Epithelial cell of esophagus (primary cell): ENCODE measurements at places on chromosomes 5 and 9.

DNA sequence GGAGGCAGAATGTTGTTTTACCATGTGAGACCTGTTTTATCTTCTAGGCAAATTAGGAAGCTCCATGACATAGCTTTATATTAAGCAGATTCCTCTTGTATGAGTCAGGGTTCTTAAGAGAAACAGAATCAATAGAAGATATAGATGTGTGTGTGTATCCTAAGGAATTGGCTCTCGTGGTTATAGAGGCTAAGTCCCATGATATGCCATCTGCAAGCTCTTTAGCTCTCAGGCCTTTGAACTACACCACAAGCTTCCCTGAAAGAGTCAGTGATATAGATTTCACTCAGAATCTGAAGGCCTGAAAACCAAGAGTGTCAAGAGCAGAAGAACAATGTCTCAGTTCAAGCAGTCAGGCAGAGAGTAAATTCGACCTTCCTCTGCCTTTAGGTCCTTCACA lies 365.8 kb upstream of the ZNF608 start:
- DNase-seq, result peak; percentile 9

DNA sequence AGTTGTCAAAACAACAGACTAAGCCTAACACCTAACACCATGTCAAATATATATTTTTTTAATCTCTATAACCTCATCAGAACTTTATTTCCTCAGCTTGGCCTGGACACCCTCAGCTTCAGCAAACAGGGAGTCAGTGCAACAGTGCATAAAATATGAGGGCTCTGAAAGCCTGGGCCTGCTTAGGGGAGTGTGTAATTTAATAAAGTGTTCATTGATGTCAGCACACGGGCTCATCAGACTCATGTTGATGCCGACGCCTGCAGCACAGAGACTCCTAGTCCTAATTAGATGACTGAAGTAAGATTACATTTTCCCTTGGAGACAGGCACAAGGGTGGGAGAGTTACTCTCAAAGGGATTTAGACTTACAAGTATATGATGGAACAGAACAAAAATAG lies 37.8 kb downstream of the CDH10 start:
- no peak for DNase-seq

DNA sequence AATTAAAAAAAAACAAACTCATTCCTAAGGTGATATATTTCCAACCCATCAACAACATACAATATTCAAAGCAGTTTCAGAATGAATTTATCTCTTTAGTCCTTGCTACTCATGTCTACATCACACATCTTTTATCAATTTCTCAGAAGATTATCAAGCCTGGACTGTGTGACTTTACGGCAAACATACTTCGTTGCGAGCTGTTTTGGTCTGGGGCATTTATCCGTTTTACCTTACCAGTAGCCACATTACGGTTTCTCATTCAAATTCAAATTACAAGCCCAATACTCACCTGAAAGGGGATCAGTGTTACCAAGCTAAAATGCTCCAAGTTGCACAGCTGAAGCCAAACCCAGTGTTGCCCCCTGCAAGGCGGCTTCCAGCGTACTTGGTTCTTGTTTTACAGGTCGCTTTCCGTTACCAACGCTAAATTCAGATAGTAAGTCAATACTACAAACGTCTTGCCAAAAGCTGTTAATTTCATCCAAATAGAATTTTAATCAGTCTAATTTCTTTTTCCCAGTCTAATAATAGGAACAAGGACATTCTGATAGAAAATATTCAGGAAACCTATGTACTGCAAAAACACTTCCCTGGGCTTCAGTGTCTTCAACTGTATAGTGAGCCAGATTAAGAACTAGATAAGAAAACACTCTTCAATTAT lies 1.8 kb downstream of the HNRNPH1 start:
- no peak for DNase-seq

DNA sequence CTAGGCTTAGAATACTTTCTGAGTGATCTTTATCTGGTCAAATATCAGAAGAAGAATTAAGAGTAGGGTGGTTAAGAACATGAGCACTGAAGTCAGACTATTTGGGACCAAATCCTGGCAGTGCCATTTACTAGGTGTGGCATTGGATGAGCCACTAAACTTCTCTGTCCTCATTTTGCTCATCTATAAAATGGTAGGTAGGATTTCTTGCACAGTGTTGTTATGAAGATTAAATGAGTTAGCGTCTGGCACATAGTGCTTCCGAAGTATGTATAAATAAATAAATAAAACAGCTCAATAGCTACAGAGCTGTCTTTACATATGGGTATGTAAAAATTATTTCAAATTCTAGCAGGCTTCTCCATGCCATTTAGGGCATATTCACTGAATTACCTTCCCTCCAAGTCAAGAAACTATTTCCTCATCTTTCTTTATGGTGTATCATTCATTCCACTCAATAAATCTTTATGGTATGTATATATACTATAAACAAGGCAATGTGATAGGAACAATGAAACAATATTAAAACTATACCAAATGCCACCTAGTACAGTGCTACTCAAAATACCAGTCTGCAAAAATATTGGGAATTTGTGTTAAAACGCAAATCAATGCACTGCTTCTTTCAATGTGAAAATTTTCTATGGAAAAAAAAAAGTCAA lies 9.8 kb upstream of the PGGT1B start:
- no peak for DNase-seq

- no peak for DNase-seq
These were observed 10.7 kb downstream of the PHYKPL start for GRCh38 chr5:178221853-178222252.

DNA sequence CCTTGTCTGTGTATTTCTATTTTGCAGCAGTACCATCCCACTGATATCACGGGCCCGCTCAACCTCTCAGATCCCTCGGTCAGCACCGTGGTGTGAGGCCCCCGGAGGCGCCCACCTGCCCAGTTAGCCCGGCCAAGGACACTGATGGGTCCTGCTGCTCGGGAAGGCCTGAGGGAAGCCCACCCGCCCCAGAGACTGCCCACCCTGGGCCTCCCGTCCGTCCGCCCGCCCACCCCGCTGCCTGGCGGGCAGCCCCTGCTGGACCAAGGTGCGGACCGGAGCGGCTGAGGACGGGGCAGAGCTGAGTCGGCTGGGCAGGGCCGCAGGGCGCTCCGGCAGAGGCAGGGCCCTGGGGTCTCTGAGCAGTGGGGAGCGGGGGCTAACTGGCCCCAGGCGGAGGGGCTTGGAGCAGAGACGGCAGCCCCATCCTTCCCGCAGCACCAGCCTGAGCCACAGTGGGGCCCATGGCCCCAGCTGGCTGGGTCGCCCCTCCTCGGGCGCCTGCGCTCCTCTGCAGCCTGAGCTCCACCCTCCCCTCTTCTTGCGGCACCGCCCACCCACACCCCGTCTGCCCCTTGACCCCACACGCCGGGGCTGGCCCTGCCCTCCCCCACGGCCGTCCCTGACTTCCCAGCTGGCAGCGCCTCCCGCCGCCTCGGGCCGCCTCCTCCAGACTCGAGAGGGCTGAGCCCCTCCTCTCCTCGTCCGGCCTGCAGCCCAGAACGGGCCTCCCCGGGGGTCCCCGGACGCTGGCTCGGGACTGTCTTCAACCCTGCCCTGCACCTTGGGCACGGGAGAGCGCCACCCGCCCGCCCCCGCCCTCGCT lies 1.9 kb downstream of the LRRC26 start:
- no peak for DNase-seq

DNA sequence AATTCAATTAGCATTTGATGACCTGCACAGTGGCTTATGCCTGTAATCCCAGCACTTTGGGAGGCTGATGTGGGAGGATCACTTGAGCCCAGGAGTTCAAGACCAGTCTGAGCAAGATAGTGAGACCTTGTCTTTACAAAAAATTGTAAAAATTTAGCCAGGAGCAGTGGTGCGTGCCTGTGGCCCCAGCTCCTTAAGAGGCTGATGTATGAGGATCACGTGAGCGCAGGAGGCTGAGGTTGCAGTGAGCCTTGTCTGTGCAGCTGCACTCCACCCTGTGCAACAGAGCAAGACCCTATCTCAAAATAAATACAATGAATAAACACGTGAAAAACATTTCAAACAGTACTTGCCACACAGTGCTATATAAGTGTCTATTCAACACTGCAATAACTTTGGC lies 4.2 kb downstream of the ABCA1 start:
- no peak for DNase-seq

DNA sequence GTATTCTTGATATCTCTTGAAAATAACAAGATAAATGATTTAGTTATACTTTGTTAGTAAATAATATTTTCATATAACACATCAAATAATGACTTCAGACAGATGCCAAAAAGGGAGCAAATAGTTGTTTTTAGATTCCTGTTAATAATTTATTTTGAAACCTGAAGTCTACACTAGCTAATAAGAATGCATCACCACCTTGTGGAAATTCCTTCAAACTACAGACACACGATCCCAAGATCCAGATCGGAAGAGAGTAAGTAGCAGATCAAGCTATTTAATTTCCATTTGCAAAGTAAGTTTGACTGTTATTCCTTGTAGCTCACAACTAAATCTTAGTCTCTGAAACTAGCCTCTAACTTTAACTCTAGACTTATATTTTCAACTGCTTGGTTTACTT lies 35.5 kb upstream of the ISL1 start:
- DNase-seq, result peak; percentile 37

DNA sequence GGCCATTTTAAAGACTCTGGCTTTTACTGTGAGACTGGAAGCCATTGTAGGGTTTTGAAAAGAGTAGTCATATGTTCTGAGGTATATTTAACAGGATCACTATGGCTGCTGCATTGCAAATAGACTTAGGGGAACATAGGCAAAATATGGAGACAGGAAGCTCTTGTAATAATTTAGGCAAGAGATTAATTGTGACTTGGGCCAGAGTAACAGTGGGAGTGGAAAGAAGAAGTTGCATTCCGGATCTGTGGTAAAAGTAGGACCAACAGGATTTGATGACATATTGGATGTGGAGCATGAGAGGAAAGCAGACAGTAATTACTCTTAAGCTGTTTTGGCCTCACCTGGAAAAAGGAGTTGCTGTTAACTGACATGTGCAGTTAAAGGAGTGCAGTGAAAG lies 85.6 kb downstream of the SMIM15 start:
- DNase-seq, result no peak

GRCh38 chr5:94254214-94254613 lies 364.2 kb downstream of the KIAA0825 start:
- DNase-seq, result no peak
